Thoracic aorta (tissue), 2 donors: ENCODE measurements at places on chromosomes 5 and 9. TPM values are rescaled to one million over a fixed set of nuclear protein-coding genes. Genes with fewer than 3 reads are reported as not detected.

CKMT2 gene
- total RNA-seq: 20.6 TPM

OTULINL gene
- 6.4 TPM for total RNA-seq

DNA sequence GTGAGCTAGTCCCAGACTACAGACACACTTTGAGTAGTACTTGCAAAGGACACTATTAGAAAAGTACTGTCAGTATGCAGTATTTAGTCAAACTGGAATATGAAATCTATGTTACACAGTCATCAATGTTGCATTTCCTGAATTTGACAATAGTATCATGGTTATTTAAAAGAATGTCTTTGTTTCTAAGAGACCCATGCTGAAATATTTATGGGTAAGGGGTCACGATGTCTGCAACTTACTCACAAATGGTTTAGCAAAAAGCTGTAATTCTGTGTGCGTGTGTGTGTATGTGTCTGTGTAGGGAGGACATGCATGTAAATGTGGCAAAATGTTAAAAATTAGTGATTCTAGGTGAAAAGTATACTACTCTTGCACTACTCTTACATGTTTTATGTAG lies 105.6 kb downstream of the GOLPH3 start:
- H3K4me1 ChIP-seq: no peaks in the 10 kb centered on the region
- H3K4me3 ChIP-seq: no peak overlapping the region
- no peaks in the 10 kb centered on the region for H3K27me3 ChIP-seq
- no peaks in the 10 kb centered on the region for H3K36me3 ChIP-seq

GRCh38 chr5:98557916-98558315 lies 215.5 kb upstream of the RGMB start:
- H3K36me3 ChIP-seq: no peaks in the 10 kb centered on the region
- H3K27ac ChIP-seq: no peak overlapping the region
- H3K4me3 ChIP-seq: no peak overlapping the region

SLC36A2 gene
- not detected for total RNA-seq

INSL6 gene
- total RNA-seq: not detected

GRCh38 chr9:34059954-34060353 lies 11.3 kb upstream of the UBAP2 start:
- no peak overlapping the region for H3K27ac ChIP-seq
- H3K27me3 ChIP-seq: no peaks in the 10 kb centered on the region
- no peak for DNase-seq
- no peaks in the 10 kb centered on the region for H3K36me3 ChIP-seq

SPATA9 gene
- total RNA-seq: 0.35 TPM

ORM2 gene
- not detected for total RNA-seq

- H3K4me1 ChIP-seq: peaks cover 19% of the 10 kb centered on the region
- H3K27ac ChIP-seq: no peak overlapping the region
- no peaks in the 10 kb centered on the region for H3K36me3 ChIP-seq
- H3K4me3 ChIP-seq: no peak overlapping the region
- no peak for DNase-seq
Measured at GRCh38 chr9:71748280-71748743, 20.0 kb downstream of the CEMIP2 start.

CDC20B gene
- not detected for total RNA-seq

- no peaks in the 10 kb centered on the region for H3K36me3 ChIP-seq
- H3K27ac ChIP-seq: no peak overlapping the region
- H3K27me3 ChIP-seq: no peaks in the 10 kb centered on the region
- peaks cover 14% of the 10 kb centered on the region for H3K4me1 ChIP-seq
Measured at GRCh38 chr9:121906074-121906870, 186.8 kb downstream of the TTLL11 start.

GRCh38 chr5:26121338-26121737 lies 917.0 kb downstream of the CDH9 start:
- H3K4me3 ChIP-seq: no peak overlapping the region
- no peak overlapping the region for H3K27ac ChIP-seq

- H3K27me3 ChIP-seq: no peaks in the 10 kb centered on the region
- H3K36me3 ChIP-seq: no peaks in the 10 kb centered on the region
- no peak overlapping the region for H3K4me3 ChIP-seq
- no peaks in the 10 kb centered on the region for H3K4me1 ChIP-seq
Measured at GRCh38 chr9:14389657-14390056, 75.7 kb upstream of the NFIB start.

DNA sequence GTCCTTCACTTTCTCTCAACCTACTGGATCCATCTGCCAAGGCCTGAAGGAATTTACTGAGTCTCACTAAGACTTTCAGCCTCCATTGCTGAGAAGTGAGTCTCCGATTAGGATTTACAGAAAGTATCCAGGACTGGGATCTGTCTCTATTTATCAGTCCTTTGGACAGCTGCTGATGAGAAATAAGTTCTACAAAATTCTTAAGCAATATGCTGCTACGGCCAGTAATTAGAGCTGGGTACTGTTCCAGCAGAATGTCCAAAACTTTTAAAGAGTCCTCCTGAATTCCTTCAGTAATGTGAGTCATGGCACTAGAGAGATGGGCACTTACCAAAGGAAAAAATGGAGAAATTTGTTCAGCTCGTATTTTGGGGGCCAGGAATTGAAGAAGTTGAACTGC lies 5.9 kb downstream of the TEX10 start:
- H3K4me1 ChIP-seq: peaks cover 5% of the 10 kb centered on the region
- H3K4me3 ChIP-seq: no peak overlapping the region
- no peaks in the 10 kb centered on the region for H3K36me3 ChIP-seq
- no peaks in the 10 kb centered on the region for H3K27me3 ChIP-seq
- H3K27ac ChIP-seq: no peak overlapping the region

DNA sequence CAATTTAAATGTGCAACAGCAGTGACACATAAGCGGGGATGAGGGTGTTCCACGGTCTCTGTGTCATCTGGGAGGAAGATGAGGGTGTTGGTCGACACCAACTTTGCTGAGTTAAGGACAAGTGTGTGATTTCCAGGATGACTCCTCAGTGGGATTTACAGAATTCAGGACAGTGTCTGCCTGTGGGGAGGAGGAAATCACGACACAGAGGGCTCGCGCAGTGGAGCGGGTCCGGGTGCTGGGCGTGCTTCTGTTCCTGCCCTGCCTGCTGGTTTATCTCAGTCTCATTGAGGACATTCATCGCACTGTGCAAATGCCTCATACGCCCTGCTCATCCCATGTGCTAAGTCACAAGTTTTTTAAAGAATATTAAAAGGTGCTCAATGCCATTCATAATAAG lies 73.7 kb upstream of the ADAMTS2 start:
- no peak overlapping the region for H3K4me3 ChIP-seq
- no peak overlapping the region for H3K27ac ChIP-seq
- DNase-seq: no peak
- H3K27me3 ChIP-seq: no peaks in the 10 kb centered on the region
